B cell (primary cell): ENCODE measurements at places on chromosomes 7 and 10.

DNA sequence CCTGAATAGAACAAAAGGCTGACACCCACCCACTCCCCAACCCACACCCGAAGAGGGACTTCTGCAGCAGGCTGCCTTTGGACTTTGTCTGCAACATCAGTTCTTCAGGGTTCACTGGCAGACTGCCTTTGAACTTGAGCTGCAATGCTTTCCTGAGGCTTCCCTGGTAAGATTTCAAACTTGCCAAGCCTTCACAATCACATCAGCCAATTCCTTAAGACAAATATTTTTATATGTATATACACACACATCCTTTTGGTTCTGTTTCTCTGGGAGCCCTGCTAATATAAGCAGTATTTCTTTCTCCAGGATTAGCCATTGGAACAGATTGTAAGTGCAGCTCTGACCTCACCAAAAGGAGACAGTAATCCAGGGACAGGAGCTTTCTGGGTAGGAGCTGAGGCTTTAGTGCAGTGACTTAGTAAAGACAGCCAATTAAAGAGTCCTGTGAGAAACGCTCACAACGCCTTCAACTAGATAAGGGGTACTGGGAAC is 55.6 kb upstream of the KMT2E start:
- DNase-seq = no peak

DNA sequence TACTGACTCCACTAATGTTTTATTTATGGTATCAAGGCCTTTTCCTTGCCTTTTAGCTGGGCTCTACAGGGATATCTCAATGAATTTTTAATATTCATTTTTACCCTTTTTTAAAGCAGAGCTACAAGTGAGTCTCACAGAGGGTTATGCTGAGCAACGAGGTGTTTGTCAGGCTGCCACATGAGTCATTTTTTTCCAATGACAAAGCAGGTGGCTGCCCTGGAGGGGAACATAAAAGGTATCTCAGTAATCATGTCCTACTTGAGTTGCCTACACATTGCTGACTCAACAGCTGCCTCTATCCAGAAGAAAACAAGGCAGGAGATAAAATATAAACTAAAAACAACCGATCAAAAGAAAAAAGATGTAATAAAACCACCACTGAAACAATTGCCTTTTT is 1004.9 kb upstream of the POT1 start:
- DNase-seq = no peak

- no peak for DNase-seq
These were observed 171.7 kb downstream of the LCOR start for GRCh38 chr10:97003804-97004201.

- no peak for DNase-seq
These were observed 9.5 kb downstream of the SEMA3D start for GRCh38 chr7:85177316-85177715.

DNA sequence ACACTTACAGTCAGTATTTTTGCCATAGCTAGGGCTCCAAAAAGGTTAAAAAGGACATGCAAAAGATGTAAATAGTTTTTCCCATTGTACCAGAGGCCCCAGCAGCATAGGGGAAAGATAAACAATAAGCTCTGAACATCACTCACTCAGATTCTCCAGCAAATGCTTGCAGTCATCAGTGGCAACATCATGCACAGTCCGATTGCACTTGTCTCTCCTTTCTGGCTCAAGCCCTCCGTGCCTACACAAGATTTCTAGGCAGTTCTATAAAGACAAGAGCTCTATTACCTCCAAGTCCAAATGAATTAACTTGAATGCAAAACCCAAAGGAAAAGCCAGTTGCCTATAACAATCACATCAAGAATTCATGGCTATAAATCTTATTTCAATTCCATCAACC is 106.3 kb downstream of the CTTNBP2 start:
- DNase-seq = no peak

DNA sequence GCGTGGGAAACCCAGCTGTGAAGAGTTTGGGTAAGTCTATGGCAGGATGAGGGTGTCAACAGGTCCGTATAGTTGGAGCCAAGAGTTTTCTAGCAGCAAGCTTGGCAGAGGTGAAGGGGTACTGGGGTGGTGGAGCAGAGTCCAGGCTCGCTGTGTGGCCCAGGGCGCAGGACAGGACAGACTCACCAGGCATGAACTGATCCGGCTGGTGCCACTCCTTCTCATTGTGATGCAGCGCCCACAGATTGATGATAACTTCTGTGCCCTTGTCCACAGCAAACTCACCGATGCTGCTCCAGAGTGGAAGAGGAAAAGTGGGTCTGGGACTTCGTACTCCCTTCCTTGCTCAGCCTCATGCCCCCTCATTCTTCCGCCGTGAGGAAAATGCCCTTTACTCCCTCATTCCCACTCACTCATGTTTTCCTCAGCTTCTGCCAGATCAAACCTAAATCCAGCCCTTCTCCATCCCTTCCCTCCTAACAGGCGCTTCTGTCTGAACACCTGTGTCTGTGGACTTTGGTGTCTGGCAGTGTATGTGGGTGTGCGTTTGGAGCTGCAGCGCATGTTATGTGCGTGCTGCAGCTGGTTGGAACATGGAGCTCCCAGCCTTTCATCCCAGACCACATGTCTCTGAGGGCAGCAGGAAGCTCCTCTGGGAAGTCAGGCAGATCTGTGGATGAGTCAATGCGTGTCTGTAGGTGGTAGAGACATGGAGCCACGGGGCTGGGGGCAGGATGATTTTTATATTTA is 5.7 kb downstream of the CYP17A1 start:
- no peak for DNase-seq
